ENCODE measurements at places on chromosomes 13 and 19.

DNA sequence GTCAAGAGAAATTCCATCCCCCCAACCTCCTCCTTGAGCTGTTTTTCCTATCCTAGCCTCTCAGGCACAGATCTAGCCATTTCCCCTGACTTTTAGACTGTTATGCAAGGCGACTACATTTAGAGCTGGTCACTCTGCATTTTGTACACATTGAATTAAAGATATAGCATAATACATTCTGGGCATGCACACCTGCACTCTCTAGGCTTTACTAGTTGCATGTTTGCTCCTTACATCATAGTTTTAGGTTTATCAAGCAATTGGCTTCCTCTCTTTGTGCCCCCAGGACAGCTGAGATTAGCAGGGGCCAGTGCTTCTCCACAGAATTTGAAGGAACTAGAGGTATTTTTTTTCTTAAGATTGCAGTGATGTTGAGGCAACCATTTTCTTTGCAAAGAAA lies 19.5 kb downstream of the GPC6 start:
- no peak for DNase-seq

DNA sequence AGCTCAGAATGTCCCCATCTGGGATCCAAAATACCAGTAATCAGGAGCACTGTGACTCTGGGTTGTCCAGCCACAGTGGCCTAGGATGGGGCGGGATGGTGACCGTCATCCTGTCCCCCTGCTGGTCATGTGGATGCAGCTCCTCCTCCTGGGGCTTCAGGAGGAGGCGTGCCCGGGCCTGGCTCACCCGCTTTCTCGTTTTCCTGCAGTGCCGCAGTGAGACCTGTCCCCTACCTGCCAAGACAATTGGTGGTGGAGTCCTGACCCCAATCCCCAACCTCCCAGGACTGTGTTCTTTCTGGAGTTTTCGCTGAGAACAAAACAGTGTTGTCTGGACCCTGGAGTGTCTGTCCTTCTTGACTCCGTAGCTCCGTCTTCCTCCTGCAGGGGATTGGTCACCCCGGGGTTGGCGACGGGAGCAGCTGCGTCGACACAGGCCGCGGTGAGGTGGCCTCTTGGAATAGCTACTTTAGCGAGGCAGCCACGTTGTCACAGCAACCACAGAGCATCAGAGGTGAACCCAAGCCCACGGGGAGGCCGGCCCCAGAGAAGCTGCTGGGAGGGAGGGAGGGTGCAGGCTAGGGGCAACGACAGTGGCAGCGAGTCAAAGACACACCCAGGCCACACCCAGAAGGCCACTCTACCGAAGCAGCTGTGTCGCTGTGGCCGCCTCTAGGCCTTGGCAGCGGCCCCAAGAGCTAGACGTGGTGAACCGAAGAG lies 10.2 kb upstream of the EMC10 start:
- DNase-seq, result no peak

- DNase-seq, result no peak
Measured at GRCh38 chr13:24459234-24459633, 53.3 kb downstream of the PARP4 start.

- no peak for DNase-seq
Measured at GRCh38 chr19:2355168-2356035, 4.7 kb upstream of the TMPRSS9 start.

GRCh38 chr13:35697186-35697730 lies 220.8 kb upstream of the MAB21L1 start:
- DNase-seq, result no peak

GRCh38 chr13:99916366-99917103 lies 55.0 kb downstream of the ZIC5 start:
- DNase-seq, result no peak

GRCh38 chr19:16218851-16219250 lies 21.1 kb downstream of the AP1M1 start:
- DNase-seq, result no peak

DNA sequence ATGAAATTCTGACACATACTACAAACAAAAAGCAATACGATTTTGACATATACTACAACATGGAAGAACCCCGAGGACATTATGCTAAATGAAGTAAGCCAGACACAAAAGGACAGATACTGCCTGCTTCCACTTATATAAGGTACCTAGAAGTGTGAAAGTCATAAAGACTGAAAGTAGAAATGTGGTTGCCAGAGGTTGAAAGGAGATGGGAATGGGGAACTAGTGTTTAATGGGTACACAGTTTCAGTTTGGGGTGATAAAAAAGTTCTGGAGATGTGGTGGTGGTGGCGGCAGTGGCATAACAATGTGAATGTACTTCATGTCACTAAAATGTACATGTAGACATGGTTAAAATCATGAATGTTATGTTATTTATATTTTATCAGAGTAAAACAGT lies 12.1 kb upstream of the NDFIP2 start:
- DNase-seq, result no peak

DNA sequence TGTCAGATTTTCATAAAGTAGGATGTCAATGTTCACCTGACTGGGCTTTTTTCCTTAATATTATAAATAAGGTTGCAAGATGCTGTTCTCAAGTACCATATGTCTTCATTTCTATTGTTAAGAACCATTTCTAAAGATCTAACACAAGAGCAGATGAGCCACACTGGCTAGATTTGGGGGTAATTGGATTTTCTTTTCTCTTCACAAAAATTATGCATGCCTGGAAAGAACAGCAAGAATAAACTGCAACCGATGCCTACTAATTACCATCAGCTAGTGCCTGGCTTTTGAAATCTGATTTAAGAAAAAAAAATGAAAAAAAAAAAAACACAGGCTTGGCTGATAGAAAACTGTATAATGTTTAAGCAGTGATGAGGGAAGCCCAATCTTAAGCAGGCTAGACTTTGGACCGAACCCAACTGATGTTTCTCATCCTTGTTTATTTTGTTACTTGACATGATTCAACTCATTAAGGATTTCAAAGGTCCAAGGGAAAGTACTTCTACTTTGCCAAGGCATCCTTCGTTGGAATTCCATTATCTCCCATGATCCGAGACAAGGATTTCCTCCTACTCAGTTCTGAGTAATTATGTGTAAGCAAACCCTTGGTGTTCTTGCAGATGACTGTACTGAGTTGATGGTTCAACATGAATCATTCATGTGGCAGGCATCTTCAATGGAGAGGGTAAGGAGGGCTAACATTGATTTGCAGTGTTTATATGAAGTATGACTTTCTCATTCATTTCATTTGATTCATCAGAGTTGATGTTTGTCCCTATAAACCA lies 300.5 kb downstream of the SPRY2 start:
- DNase-seq, result no peak

- no peak for DNase-seq
Measured at GRCh38 chr19:8988204-8988603, 22.0 kb downstream of the MUC16 start.

GRCh38 chr13:87089391-87089790 lies 581.8 kb upstream of the SLITRK5 start:
- no peak for DNase-seq

GRCh38 chr19:2782936-2783780 lies at the start of gene SGTA:
TSS of gene SGTA (minus strand) at chr19:2783273. CDS start at chr19:2769068, 14,205 bp downstream.
- peak; percentile 96 for DNase-seq

GRCh38 chr13:109728791-109729731 lies 57.3 kb downstream of the IRS2 start:
- no peak for DNase-seq

GRCh38 chr13:102814025-102814607 lies 15.2 kb downstream of the BIVM start:
- DNase-seq, result no peak

DNA sequence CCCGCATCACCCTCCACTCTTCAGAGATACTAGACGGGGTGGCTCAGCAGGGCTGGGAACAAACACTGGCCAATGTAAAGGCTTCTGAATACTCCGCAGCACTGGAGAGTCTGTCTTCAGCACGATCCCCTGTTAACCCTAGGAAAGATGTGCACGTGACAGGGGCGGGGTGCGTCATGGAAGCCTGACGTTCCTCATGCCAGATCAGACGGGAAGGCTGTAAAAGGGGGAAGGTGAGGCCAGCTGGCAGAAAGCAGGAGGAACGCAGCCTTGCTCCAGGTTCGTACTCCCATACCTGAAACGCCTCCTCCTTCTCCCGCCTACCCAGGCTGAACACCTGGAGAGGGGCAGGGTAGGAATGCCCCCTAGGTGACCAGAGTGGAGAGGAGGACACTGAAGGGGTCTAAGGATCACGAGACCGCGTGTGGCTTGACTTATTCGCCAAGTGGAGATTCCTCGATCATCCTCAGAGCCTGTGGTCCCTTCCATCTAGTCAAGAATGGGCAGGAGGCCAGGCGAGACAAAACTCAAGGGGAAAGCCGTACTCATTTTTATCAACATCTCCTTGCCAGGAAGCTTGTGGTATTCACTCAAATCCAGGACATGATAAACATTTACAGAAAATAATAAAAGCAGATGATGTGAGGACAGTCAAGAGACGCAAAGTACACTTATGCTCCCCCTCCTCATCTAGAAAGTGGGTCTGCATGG lies 18.2 kb upstream of the FFAR2 start:
- DNase-seq, result no peak
